ENCODE measurements at places on chromosomes 2 and 18.
A peak's percentile ranks its signal among the peaks of the same experiment; 100 is the strongest.

- DNase-seq, result no peak
Observed at GRCh38 chr2:82528288-82528687, 1930.8 kb downstream of the SUCLG1 start.

GRCh38 chr2:198852248-198852647, 605.5 kb downstream of the SATB2 start:
- DNase-seq, result no peak

GRCh38 chr18:58045242-58046092, 1.4 kb downstream of the NEDD4L start:
- peak; percentile 39 for DNase-seq

GRCh38 chr18:77138270-77138669, 5.7 kb upstream of the MBP start:
- DNase-seq, result no peak

- DNase-seq, result no peak
Observed at GRCh38 chr2:45289997-45290709, 280.9 kb upstream of the SIX2 start.

DNA sequence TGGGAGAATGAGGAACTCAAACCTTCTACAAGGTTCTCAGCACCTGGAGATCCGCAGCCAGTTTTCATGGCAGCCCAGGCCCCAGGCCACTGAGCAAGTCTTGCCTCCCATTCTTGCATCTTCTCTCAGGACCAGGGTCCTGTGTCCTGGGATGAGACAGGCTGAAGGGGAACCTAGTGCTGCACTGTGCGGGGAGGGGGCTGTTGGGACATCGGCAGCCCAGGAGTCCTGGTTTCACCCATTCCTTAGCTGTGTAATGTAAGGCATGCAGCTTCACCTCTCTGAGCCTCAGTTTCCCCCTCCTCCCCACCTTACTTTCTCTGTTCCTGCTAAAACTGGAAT, 43.9 kb downstream of the TNS1 start:
- no peak for DNase-seq

DNA sequence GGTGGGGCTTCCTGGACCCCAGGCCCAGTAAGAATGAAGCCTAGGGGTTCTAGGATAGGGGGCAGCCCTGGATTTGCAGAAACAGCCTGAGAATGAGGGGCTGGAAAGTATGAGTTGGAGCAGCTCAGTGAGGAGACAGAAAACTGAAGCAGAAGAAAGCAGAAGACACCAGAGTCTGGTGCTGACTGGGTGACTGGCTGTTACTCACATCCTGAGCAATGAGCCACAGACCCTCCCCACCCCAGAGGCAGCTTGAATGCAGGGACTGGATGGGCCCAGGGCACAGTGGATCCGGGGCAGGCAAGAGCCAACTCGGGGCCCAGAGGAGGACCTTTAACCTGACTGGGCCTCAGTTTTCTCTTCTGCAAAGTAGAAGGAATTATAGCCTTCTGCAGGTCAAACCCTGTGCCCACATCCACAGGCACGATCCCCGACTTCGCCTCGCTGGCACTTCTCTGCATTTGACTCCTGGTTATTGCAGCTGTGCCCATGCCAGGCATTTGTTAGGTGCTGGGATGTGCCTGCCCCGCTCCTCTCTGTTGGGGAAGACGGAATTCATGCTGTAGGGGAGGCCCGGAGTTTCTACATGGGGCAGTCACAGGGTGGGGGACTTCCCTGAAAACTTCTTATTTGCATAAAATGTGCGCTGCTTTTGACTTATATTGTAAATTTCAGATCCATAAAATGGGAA, 8.5 kb downstream of the STEAP3 start:
- no peak for DNase-seq

DNA sequence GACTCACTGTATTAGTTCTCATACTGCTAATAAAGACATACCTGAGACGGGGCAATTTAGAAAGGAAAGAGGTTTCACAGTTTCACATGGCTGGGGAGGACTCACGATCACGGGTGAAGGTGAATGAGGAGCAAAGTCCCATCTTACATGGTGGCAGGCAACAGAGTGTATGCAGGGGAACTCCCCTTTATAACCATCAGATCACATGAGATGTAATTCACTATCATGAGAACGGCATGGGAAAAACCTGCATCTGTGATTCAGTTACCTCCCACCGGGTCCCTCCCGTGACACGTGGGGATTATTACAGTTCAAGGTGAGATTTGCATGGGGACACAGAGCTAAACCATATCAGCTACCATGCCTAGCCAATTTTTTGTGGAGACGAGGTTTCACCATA, 168.2 kb downstream of the NEDD4L start:
- DNase-seq, result no peak

DNA sequence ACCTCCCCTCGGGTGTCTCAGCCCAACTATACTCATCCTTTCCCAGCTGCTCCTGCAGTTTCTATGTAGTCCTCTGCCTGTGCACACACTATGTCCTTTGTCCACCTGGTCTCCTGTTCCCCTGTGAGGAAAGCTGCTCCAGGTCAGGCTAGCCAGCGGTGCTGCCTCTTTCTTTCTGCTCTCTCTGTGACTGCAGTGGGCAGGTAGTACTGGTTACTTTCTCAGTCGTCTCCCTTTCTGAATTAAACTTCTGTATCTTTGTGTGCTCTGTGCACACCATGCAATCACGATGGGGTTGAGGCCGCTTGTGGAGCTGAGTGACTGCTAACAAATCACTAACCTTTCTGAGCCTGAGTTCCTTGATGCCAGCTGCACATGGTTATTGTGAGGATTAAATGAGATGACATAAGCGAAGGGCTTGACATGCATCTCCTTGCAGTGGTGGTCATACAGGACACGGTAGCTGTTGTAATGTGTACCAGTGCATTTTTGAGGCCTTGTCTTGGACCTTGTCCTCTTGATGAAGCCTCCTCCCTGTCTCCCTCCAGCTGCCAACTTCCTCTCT, 3.5 kb downstream of the FARP2 start:
- DNase-seq, result no peak
